Mucosa of descending colon (tissue), 3 donors: ENCODE measurements at places on chromosomes 2 and 18. TPM values are rescaled to one million over a fixed set of nuclear protein-coding genes. Genes with fewer than 3 reads are reported as not detected.

GRCh38 chr2:179460181-179460929 is 195.7 kb upstream of the SESTD1 start:
- no peak for DNase-seq

GRCh38 chr2:129015397-129016285 is 697.0 kb upstream of the HS6ST1 start:
- no peak for DNase-seq

DNA sequence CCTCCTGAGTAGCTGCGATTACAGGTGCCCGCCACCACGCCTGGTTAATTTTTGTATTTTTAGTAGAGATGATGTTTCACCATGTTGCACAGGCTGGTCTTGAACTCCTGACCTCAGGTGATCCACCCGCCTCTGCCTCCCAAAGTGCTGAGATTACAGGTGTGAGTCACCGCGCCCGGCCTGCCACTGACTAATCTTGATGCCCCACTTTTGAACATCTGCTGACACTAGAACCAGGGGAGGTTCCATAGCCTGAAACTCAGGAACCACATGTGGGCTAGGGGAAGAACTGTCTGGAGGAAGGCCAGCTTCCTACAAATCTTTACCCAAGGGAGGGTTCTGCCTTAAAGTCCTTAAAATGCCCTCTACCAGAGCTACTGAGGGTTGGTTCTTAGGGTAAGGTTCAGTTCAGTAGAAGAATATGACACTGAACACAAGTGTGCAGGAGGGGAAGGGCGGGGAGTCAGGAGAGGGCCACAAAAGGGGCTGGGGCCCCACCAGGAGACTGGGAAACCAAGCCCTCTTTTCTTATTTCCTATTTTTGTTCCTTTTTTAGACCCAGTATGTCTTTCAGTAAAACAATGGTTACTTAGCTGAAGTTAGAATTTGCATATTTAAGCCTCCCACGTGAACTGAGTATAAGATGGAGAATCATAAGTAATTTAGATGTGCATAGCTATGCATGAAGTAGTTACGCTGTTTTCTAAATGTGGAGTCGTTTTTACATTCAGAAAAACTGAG is 6.3 kb upstream of the RAB31 start:
- no peak for DNase-seq

- DNase-seq, result peak; percentile 76
Measured at GRCh38 chr18:61893309-61893970, 633 bp upstream of the RNF152 start.

DNA sequence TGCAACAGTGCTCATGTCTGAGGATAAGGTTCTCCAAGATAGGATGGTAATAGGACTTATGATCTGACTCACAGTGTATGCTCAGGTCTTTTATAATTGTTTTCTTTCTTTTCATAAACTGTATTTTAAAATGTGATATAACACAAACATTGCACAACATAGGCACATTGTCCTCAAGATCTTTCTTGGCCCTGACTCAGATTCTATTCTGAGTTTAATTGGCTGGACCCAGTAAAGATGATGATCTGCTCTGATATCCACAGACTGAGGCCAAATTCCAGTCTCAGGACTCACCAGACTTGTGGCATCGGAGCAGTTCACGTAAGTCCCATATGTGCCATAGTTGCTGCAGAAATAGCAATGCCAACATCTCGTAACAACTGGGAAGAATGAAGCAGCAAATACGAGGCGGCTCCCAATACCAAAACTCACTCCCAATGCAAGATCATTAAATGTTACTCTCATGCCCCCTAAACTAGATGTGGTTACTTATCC is 448.9 kb upstream of the SLC14A2 start:
- DNase-seq, result no peak

GRCh38 chr2:86584151-86584913 is 21.1 kb upstream of the CHMP3 start:
- DNase-seq, result no peak

DNA sequence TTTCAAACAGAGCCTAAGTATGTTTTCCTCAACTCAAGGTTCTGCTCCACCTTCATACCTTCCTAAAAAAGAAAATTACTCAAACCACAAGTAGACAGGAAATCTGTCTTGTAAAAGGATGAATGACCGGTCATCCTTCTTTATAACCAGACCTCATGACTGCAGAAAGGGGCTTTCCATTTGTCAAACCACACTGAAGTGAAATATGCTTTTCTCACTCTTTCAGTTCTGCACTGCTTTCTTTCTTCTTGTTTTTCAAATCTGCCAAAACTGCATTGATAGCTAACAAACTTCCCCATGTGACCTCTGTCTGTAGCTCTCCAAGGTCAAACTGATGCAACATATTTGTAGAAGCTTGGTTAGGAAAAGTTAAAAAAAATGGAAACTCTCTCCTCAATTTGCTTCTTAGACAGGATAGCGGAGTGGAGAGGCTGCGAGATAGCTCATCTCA is 308.9 kb upstream of the CCDC68 start:
- no peak for DNase-seq

DNA sequence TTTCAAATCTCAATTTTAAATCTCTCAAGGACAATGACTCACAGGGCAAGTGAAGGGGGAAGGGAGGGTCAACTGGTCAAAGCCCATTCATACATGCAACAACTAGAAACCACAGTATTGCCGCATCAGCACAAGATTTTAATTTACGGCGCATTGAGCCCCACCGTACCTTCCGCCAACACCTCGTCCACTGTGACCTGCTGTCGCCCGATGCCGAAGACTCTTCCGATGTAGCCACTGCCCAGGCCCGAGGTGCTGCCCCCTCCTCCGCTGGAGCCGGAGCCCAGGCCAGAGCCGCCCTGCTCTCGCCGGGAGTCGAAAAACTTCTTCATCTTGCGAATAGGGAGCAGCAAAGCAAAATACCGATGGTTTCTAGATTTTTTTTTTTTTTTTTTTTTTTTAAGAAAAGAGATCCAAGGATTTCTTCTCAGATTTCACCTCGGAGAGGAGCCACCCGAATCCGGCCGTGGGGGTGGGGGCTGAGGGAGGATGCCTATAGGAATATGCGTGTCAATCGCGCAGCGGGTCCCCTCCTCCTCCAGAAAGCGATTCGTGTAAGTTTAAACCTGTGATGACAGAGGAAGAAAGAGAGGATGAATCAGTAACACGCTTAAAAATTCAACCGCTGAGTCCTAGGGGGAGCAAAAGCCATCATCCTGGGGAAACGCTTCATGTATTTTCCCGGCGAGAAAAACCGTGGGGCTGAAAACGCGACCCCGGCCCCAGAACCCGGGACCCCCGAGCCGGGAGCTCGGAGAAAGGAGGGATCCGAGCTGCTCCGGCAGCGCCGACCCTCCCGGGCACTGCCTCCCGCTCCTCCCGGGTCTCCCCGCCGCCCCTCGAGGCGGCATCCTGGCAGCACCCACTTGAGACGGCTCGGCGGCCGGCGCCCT is 584 bp downstream of the AAK1 start:
- DNase-seq, result peak; percentile 78

GRCh38 chr2:102795641-102796040 is 33.8 kb downstream of the TMEM182 start:
- DNase-seq, result no peak

DNA sequence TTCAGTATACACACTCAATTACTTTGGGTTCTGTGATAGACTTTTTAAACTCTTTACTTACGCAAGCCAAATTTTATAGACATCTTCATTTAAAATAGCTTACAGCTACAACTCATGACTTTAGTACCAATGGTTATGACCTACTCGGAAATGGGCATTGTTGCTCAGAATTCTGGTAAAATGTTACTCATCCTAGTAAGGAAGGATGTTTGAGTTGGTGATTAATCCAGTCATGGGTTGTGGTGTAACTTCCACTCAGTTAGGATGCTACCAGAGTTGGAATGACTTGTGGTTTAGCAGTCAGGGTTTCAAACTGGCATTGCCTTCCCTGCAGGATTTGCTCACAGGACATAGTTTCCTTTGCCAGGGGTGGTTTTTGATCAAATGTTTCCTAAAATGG is 7.4 kb upstream of the NPC1 start:
- no peak for DNase-seq

DNA sequence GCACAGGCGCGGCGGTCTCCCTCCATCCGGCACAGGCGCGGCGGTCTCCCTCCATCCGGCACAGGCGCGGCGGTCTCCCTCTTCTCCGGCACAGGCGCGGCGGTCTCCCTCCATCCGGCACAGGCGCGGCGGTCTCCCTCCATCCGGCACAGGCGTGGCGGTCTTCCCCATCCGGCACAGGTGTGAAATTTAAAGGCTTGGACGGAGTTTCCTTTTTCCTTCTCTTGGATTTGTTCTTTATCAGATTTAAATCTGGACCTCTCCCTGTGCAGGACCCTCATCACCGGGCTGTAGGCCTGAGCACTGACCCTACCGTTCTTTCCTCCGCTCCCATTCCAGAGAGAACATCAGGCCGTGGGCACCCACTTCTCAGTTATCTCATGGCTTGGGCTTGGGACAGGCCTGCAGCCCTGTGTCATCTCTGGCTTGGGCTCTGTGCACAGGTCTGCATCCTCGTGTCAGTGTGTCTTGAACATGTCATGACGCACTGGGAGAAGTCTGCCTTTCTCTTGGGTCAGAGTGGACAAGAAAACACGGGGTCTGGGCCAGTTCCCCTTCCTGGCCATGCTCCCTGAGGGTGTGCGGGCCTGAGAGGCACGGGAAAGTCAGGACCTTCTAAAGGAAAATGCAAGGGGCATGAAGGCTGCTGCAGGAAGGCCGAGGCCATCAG is 53.9 kb upstream of the PXDN start:
- no peak for DNase-seq

- no peak for DNase-seq
Measured at GRCh38 chr2:123463886-123464285, 561.2 kb upstream of the CNTNAP5 start.

- no peak for DNase-seq
Measured at GRCh38 chr2:26492749-26493515, 15.0 kb upstream of the OTOF start.

GRCh38 chr2:163640542-163641193 is 95.1 kb downstream of the FIGN start:
- no peak for DNase-seq

- DNase-seq, result no peak
Measured at GRCh38 chr18:9095297-9096006, 7.0 kb upstream of the NDUFV2 start.

DNA sequence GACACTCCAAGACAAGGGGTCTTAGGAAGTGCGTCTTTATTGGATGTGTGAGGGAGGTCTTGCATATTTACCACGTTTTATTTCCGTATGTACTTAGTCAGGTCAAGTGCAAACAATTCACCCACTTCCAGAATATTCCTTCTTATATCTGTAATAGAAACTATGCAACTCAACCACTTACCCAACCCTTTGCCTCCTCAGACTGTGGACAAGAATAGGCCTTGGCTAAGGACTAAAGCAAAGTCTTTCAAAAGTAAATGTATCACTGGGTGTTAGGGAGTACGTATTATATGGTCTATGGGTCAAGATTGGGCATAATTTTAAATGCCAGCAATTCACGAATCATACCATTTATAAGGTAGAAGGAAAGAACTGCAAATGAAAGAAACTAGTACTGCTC is 484.8 kb downstream of the MBD2 start:
- no peak for DNase-seq

DNA sequence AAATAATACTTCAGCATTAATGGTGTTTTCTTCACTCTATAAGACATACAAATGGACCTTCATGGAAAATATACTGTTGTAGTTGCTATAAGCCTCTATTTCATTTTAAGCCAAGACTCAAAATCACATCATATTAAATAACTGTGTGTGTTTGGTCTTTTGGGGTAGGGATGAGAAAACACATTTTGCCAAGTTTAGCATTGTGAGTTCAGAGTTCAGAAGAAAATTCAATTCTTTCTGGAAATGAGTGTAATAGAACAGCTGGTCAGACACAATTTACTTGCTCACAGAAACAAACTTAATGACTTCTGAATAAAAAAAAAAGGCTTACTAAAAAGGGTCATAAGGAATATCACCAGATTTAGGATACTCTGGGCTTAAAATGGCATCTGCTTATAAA is 149.5 kb downstream of the LRRTM4 start:
- no peak for DNase-seq

The DSEL gene
- 1.0 TPM for total RNA-seq

The HOXD11 gene
- 1.2 TPM for total RNA-seq

The KLHL29 gene
- 13.0 TPM for total RNA-seq

The TAF4B gene
- total RNA-seq, result 3.4 TPM

The ANKRD53 gene
- 0.23 TPM for total RNA-seq

The HOXD9 gene
- 2.2 TPM for total RNA-seq

The HOXD3 gene
- total RNA-seq, result 5.8 TPM

The IL36A gene
- total RNA-seq, result not detected

The FAM161A gene
- 1.2 TPM for total RNA-seq

The ALPG gene
- total RNA-seq, result 0.61 TPM
